LoVo (cell line): ENCODE measurements at places on chromosomes 16 and 17.

GRCh38 chr16:66120656-66121055 lies 245.8 kb upstream of the CDH5 start:
- no peak for DNase-seq

- DNase-seq, result no peak
Measured at GRCh38 chr16:84751241-84751640, 51.4 kb downstream of the USP10 start.

GRCh38 chr17:72046643-72047612 lies 73.9 kb upstream of the SOX9 start:
- no peak for DNase-seq

- DNase-seq, result no peak
Measured at GRCh38 chr16:80816356-80816755, 12.0 kb upstream of the CDYL2 start.

DNA sequence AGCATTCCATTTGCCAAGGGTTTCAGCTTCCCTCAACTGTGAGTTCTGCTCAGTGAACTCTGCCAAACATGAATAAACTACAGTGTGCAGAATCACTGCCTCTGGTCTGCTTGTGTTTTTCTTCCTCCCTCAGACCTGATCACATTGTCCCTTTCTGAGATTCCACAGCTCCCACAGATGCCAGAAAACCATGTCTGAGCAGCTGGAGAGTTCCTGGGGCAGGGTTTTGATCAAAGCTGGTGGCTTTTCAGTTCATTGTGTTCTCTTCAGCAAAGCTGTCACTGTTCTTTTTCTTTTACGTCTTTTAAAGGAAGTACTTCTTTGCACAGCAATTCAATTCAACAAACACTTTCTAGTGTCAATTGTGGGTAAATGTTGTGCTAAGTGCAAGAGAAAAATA lies 555.8 kb downstream of the RBFOX1 start:
- DNase-seq, result no peak

- peak; percentile 67 for DNase-seq
Measured at GRCh38 chr16:20901436-20902112, 1.0 kb downstream of the LYRM1 start.

GRCh38 chr16:8630255-8630953 lies 8.9 kb downstream of the METTL22 start:
- no peak for DNase-seq

GRCh38 chr17:68704871-68705713 lies 103.9 kb upstream of the FAM20A start:
- DNase-seq, result no peak

GRCh38 chr17:39132192-39132610 lies 19.2 kb downstream of the PLXDC1 start:
- DNase-seq, result no peak

- no peak for DNase-seq
Measured at GRCh38 chr16:63998-64913, 8.2 kb downstream of the RHBDF1 start.

- DNase-seq, result no peak
Measured at GRCh38 chr16:1769402-1770300, 1.7 kb downstream of the NME3 start.

DNA sequence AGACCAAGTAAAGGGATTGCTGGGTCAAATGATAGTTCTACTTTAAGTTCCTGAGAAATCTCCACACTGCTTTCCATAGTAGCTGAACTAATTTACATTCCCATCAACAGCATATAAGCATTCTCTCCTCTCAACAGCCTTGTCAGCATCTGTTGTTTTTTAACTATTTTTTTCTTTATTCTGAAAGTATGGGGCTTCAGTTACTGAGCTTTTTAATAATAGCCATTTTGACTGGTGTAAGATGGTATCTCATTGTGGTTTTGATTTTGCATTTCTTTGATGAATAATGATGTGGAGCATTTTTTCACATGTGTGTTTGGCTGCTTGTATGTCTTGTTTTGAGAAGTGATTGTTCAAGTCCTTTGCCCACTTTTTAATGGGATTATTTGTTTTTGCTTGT lies 2.5 kb downstream of the KRTAP2-2 start:
- DNase-seq, result no peak

GRCh38 chr16:2167068-2167638 lies 11.6 kb downstream of the TRAF7 start:
- no peak for DNase-seq

- no peak for DNase-seq
Measured at GRCh38 chr17:31112001-31112661, 17.4 kb downstream of the NF1 start.
